ENCODE measurements at places on chromosomes 13 and 19.

DNA sequence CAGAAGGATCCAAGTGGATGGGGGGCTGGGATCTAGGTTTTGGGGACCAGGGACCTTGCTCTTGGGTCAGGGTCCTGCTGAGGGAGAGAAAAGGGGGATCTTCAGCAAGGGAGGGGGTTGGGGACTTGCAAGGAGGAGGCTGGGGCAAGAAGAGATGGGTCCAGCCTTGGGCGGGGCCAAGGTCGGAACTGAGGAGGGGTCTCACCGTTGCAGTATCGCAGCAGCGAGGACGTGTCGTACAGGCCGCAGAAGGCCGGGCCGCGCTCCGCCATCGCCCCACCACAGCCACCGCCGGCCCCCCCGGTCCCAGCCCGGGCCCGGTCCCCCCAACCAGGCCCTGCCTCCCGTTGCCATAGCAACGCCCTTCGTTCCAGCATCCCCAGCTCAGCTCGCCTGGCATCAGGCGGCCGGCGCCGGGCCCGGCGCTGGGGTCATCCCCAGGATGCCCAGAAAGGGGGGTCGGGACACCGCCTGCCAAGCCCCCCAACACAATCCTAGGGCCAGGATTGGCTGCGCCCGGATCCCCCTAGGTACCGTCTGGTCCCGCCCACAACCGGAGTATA lies 6.0 kb upstream of the EML2 start:
- no peak for DNase-seq

GRCh38 chr13:95893861-95894260 lies 159.3 kb downstream of the UGGT2 start:
- DNase-seq: no peak

GRCh38 chr19:33815380-33816340 lies 19.0 kb downstream of the KCTD15 start:
- DNase-seq: no peak

DNA sequence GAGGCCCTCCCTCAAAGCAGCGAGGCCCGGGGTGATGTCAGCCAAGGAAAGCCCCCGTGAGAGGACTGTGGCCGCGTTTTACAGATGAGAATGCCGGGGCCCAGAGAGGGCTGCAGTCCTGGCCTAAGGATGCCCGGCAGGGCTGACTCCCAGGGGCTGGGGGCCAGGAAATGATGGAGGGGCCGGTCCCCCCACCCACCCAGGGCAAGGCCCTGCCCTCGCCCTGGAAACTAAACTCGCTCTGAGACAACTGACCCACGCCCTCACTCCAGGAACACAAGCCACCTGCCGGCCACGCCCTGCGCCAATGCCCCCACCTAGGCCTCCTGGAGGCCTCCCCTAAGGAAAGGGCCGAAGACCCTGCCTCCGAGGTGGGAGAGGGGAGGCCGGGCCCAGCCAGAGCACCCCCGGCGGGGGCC lies 7.2 kb downstream of the ZBTB7A start:
- no peak for DNase-seq

DNA sequence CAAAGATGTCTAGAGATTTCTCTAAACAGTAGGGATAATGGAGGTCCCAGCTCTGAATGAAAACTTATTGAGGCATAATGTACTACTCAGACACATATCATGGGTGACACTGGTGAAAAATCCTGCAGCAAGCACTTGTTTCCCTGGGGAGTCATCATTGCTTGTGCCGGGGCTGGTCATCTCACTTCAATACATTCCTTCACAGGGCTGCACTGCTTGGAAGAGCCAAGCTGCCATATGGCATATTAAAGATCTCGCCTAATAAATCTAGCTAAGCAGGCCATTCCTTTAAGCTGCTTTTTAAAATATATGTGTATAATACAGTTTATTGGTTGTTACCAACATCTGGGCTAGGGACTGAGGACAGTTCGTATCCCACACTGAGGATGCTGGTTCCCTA lies 332.2 kb upstream of the GPC6 start:
- DNase-seq: no peak

DNA sequence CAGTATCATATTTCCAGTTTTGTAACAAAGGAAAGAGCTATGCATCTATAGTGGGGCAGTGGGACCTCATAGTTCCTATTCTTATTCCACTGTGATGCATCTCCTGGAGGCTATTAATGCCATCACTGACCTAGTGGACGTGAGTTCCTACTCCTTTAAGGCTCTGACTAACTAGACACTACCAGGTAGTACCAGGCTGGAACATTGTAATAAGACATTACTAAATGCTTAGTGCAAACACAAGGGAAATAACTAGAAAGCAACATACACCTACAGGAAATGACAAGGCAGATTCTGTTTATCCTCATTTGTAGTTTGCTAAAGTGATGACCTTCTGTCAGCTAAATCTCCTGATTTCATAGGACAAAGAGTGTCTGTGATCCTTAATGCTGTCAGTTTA lies 192.5 kb downstream of the POSTN start:
- DNase-seq: no peak

DNA sequence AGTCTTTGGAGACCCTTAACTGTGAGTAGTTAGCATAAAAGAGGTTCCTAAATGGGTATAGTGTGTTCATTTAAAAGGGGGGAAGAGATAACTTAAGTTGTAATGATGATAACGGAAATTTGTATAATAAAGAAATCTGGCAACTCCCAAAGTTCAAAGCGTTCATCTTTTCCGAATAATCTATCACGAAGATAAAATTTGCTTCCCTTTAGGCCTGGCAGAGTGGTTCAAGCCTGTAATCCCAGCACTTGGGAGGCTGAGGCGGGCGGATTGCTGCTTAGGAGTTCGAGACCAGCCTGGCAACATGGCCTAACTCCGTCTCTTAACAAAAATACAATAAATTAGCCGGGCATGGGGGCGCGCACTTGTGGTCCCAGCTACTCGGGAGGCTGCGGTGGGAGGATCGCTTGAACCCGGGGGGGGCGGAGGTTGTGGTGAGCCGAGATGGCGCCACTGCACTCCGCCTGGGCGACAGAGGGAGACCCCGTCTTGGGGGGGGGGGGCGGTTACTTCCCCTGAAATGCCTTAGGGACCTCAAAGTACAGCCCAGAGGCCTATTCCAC lies 934 bp downstream of the N4BP2L2 start:
- DNase-seq: no peak

DNA sequence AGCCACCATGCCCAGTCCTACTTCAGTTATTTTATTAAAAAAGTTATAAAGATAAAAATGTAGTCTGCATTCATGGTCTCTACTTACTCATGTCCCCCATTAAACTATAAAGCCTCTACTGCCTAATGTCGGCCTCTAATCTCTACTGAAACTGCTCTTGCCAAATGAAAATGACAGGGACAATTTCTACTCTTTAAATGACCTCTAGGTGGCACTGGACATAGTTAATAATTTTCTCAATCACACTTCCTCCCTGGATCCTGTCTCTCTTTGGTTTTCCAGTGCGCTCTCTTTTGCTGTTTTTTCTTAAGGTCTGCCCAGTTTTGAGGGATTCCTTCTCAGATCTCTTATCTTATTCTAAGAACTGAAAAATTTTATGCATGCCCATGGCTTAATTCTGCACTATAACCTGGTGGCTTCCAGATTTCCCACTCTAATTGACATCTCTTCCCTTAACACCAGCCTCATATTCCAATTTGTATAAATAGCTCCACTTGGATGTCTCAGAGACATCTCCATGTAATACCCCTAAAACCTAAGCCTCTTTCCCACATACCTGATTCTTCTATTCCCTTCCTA lies 54.3 kb downstream of the MTMR6 start:
- DNase-seq: peak; percentile 68

DNA sequence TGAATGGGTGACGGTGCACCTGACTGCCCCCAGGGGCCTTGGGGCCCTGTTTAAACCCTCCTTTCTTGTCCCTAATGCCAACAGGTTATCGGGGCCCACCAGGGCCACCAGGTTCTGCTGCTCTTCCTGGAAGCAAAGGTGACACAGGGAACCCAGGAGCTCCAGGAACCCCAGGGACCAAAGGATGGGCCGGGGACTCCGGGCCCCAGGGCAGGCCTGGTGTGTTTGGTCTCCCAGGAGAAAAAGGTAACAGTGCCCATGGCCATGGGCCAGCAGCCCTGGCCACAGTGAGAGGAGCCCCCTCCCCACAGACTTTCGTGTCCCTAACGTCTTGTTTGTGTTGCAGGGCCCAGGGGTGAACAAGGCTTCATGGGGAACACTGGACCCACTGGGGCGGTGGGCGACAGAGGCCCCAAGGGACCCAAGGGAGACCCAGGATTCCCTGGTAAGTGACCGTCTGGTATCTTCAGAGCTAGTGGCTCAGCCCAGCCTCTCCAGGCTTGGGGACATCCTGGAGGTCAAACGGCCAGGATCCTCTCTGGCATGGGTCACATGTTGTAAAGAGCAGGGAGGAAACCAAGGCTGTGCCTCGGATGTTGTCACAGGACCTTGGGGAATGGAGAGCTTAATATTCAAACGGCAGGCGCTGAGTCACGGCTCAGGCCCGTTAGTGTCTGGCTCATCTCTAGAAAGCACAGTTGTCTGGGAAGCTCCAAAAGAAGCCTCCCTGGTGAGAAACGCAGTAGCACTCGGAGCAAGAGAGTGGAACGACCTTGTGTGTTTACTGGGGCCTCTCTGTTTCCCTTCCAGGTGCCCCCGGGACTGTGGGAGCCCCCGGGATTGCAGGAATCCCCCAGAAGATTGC lies 58.3 kb downstream of the RAB20 start:
- DNase-seq: no peak

DNA sequence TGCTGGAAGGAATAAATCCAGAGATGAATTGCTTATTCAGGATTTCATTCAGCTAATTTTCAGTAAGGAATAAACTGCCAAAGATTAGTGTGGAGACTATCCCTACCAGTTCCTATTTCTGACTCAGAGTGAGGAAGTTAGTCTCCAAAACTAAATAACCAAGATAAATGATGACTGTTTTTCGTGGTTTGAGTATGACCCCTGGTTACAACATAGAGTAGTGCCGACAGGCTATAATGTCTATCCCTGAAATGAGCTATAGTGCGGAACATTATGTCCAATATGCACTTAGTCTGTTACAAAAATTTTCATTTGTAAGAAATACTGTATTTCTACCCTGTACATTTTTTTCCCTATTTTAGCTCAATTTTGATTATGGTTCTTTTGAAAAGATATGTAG lies 51.4 kb downstream of the NBEA start:
- no peak for DNase-seq

GRCh38 chr19:48501494-48502349 lies 9.9 kb downstream of the LMTK3 start:
- peak; percentile 65 for DNase-seq
